ENCODE measurements at places on chromosomes 6 and 20.

DNA sequence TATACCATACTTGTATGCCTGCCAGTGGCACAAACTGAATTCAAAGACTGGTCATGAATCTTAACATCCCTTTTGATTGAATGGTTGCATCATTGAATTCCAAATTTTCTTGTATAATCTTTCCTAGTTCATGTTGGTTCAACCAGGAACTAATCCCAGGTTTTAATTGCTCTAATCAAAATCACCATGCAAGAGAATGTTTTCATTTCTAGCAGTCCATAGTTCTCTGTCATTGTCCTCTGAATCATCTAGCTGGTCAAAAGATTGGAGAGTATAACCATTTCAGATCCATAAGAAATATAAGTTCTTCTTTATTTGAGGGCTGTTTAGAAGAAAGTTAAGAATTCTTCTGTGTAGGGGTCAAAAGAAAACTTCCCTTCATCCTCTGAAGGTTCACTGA lies 57.2 kb downstream of the ZNF292 start:
- DNase-seq, result no peak

DNA sequence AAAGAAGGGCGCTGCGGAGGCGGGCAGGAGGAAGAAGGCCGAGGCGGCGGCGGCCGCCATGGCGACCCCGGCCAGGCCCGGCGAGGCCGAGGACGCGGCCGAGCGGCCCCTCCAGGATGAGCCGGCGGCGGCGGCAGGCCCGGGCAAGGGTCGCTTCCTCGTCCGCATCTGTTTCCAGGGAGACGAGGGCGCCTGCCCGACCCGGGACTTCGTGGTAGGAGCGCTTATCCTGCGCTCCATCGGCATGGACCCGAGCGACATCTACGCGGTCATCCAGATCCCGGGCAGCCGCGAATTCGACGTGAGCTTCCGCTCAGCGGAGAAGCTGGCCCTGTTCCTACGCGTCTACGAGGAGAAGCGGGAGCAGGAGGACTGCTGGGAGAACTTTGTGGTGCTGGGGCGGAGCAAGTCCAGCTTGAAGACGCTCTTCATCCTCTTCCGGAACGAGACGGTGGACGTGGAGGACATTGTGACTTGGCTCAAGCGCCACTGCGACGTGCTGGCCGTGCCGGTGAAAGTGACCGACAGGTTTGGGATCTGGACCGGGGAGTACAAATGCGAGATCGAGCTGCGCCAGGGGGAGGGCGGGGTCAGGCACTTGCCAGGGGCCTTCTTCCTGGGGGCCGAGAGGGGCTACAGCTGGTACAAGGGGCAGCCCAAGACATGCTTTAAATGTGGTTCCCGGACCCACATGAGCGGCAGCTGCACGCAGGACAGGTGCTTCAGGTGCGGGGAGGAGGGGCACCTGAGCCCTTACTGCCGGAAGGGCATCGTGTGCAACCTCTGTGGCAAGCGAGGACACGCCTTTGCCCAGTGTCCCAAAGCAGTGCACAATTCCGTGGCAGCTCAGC lies 780 bp downstream of the ZCCHC3 start:
- DNase-seq, result peak; percentile 19

- no peak for DNase-seq
Measured at GRCh38 chr6:348860-349396, 42.6 kb upstream of the IRF4 start.

DNA sequence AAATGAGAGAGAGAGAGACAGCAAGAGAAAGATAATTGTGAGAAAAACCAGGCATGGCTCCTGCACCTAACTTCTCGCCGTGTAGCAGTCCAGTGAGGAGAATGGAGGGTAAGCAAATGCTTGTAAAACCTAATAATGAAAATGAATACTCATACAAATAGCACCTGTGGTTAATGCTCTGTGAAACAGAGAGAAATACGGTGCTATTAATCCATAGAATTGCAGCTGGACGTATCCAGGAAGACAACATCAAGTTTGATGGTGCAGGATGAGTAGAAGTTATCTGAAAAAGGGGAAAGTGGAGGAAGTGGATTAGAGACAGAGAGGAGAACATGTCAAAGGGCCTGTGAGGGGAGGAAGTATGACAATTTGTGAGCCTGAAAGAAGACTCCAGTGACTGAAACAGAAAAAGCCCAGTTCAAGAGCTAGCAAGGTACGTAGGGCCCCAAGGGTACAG lies 89.4 kb upstream of the PAK5 start:
- DNase-seq, result no peak

GRCh38 chr6:135411339-135411738 lies 86.2 kb downstream of the AHI1 start:
- DNase-seq, result no peak

DNA sequence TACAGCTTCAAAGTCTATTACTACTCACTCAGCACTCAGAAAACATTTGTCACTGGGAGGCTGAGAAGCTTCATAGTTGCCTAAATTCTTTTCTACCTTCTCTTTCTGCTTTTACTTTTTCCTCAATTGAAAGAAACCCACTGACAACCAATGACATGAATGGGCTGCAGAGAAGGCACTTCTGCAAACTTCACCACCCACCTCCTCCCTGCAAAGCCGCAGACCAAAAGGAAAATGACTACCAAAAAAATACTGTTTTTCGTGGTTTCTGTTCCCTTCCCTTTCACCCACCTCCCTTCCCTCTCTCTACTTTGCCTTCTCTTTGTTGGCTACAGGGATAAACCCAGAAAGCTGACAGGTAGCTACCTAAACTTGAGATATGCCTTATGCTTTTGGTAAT lies 3.2 kb downstream of the GNAS-AS1 start:
- no peak for DNase-seq

- no peak for DNase-seq
Measured at GRCh38 chr6:37244430-37245310, 12.9 kb upstream of the TBC1D22B start.

DNA sequence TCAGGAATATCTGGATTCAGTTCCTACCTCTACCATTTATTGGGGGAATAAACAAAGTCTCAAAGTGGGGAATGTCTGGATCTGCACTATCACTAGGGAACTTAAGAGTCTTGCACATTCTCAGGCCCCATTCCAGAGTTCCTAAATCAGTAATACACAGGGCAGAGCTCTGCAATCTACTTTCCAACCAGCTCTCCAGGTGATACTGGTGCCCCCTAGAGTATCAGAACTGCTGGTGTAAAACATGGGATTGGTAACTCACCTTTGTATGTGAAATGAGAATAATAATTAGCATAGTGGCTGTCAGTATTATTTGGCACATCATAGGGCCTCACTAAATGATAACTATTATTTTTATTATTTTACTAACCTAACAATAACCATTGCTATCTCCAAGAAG lies 278.8 kb upstream of the IMPG1 start:
- no peak for DNase-seq

DNA sequence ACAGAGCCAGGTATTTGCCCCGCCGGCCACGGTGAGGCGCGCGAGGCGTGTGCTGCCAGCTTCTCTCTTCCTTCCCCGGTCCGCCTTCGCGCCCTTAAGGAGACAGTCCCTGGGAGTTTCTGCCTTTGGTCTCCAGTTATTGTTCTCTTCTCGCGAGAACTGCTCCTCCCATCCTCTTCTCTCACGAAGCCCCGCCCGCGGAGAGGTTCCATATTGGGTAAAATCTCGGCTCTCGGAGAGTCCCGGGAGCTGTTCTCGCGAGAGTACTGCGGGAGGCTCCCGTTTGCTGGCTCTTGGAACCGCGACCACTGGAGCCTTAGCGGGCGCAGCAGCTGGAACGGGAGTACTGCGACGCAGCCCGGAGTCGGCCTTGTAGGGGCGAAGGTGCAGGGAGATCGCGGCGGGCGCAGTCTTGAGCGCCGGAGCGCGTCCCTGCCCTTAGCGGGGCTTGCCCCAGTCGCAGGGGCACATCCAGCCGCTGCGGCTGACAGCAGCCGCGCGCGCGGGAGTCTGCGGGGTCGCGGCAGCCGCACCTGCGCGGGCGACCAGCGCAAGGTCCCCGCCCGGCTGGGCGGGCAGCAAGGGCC lies at the start of gene MAPK14:
Gene MAPK14, plus strand, starts transcription at position 308 of the 587 bp plus-strand sequence. CDS start 350 bp downstream, outside the sequence.
- peak; percentile 100 for DNase-seq

DNA sequence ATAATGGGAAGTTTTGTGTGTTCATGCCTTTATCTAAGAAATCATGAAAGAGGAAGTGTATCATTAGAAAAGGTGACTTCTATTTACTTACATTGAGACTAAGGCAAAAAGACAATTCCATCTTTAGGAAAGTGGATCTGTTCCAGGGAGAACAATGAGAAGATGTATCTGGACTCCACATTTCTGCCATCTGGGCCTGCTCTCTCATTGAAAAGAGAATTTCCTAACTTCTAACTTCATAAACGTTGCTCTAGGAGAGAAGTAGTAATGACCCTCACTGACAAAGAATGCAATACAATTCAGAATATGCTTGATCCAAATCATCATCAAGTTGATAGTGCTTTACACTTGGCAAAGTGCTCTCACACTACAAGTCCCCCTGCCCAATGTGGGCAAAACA lies 294.2 kb downstream of the OGFRL1 start:
- DNase-seq, result no peak

- DNase-seq, result peak; percentile 90
Measured at GRCh38 chr20:32017711-32018251, 7.5 kb downstream of the CCM2L start.

DNA sequence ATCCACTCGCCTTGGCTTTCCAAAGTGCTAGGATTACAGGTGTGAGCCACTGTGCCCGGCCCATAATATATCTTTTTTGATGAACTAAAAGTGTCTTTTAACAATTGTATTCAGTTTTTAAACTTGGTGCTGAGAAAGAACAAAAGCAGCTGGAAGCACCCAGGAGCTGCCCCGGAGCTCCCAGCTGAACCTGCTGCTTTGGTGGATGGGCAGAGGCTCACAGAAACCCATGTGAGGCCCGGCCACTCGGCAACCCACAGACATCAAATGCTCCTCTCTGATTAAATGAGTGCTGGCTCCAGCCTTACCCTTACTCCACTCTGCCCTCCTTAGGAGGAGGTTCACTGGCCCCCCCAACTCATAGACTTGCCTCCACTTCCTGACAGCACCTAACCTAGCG lies 59.4 kb upstream of the FRMD1 start:
- no peak for DNase-seq

GRCh38 chr6:116695401-116695800 lies 14.4 kb downstream of the KPNA5 start:
- no peak for DNase-seq

GRCh38 chr6:166775923-166776220 lies 148.8 kb upstream of the RPS6KA2 start:
- DNase-seq, result no peak

GRCh38 chr20:50521221-50522052 lies 11.3 kb downstream of the PTPN1 start:
- DNase-seq, result no peak

DNA sequence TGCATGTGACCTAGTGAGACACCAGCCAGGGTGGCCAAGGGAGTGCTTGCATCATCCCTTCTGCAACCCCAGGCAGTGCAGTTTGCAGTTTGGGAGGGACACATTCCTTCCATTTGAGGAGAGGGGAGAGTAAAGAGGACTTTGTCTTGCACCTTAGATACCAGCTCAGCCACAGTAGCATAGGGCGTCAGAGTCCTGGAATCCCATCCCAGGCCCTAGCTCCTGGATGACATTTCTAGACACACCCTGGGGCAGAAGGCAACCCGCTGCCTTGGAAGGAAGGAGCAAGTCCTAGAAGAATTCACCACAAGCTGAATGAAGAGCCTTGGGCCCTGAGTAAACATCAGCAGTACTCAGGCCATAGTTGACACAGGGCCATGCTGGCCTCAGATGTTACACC lies 680.4 kb upstream of the IMPG1 start:
- DNase-seq, result no peak

GRCh38 chr20:2451939-2452732 lies 18.5 kb downstream of the SNRPB start:
- DNase-seq, result peak; percentile 64

DNA sequence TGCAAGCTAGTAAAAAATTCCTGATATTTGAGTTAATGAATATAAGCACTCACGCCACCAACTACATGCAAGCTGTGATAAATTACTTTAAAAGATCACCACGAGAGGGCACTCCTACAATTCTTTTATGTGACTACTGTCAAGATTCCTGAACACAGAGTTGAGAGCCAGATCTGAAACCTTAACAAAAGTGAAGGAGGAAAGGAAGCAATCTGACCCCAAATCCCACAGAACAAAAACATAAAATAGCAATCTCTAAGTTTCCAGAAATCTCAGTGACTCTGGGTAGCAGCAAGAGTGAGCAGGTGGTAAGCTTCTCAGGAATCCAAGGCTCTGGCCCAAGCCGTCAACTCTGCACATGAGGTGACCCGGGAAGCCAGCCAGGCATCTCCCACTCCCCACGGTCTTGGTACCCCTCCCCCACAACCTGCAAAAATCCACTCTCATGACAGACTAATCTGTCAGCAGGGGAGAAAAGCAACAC lies 55.1 kb downstream of the STAU1 start:
- peak; percentile 38 for DNase-seq

DNA sequence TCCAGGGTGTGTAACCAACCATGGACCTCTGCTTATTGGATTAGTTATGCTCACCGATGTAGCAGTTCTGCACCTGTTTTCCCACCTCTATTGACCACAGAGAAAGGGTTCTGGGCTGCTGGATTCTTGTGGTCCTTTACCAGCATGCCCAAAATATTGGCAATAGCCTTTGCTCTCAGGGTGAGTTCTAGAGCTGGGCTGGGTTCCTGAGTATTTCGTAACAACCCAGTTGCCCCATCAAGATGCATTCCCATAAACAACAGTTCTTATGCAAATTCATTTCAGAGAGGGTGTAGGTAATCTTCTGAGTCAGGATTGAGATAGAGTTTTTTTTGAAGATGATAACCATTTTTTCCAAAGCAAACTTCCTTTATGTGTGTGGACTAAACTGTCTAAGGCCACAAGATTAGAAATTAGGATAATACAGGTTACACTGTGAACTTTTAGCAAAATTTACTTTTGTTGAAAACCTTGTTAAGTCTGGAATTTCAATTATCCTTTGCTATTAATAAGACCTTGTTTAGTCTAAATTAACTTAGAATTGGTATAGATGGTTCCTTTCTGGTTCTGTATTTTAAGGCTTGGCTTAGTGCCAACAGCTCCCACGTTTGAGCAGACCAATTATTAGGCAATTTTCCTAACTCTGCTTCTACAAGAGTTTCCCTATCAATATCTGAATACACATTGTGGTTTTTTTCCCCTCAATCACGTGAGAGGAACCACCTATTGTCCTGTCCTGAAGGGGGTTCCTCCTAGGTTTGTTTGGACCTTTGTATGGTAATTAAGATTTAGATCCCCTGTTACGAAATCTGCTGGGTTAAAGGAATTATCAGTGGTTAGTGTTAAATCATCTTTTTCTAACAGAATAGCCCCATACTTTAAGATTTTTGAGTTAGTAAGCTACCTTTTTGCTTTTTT lies 46.1 kb downstream of the TBX18 start:
- DNase-seq, result no peak

- DNase-seq, result no peak
Measured at GRCh38 chr6:166301611-166302529, 6.3 kb downstream of the PRR18 start.

DNA sequence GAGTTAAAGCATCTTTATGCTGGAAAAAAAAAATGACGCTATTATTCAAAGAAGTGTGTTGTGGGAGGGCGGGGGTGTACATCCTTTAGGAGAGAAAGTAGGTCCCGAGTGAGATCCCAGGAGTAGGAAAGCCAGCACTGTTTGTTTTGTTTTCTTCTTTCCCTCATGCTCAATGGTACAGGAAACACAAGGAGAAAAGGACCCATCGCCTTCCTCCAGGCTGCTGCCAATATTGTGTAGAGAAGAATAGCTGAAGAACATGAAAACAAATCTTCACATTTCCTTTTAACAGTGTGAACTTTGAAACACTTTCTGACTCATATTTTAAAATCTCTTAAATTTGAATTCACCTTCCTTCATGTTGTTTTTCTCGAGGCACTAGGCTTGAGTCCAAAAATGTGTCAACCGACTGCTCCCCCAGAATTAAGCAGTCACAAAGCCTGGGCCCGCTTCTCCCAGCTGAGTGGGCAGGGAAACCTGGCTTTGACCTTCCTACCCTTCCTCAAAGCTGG lies 22.3 kb downstream of the PPP1R16B start:
- no peak for DNase-seq

- DNase-seq, result no peak
Measured at GRCh38 chr6:158567152-158567551, 7.3 kb downstream of the TMEM181 start.

Measured in NCI-H1436 (cell line).